ENCODE measurements at places on chromosomes 5 and 9. TPM values are rescaled to one million over a fixed set of nuclear protein-coding genes. Genes with fewer than 3 reads are reported as not detected.

DNA sequence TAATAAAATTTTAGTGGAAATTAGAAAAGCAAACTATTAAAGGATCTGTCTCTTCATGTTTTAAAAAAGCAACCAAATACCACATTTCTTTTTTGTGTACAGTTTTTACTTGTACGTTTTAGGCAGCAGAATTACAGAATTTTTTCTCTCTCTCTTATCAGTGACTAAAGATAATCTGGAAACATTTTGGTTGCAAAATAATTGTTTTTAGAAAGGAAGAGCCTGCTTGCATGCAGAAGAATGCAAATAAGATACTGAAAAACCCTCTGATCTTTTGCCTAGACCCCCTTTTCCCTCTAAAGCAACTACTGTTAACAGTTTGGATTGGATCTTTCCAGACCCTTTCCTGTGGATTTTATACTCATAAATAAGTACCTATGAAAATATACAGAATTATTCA, 75.9 kb upstream of the SGCD start:
- no peak for DNase-seq

DNA sequence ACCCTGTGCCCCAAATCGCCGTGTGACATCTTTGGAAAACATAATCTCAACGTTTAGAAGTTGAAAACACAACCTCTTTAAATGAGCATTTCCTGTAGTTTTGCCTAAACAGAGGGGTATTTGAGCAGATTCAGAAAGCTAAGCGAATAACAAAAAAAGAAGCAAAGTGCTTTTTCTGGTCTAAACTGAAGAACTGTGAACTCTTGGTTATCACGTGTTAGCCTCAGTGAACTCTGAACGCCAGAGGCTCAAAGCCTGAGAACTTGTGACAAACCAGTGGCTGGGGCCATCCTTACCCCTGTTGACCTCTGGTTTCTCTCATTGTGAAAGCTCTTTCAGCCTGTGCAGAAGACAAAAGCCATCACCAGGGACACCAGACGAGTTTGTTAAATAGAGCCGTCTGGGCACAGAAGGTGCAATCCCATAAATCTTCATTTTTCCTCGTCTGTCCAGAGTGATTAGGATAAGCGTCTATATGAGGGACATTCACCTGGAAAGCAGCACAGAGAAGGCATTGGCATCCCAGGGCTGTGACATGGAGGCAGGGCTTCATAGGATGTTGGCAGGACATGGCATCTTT, 61.4 kb upstream of the ICE1 start:
- no peak for DNase-seq

DNA sequence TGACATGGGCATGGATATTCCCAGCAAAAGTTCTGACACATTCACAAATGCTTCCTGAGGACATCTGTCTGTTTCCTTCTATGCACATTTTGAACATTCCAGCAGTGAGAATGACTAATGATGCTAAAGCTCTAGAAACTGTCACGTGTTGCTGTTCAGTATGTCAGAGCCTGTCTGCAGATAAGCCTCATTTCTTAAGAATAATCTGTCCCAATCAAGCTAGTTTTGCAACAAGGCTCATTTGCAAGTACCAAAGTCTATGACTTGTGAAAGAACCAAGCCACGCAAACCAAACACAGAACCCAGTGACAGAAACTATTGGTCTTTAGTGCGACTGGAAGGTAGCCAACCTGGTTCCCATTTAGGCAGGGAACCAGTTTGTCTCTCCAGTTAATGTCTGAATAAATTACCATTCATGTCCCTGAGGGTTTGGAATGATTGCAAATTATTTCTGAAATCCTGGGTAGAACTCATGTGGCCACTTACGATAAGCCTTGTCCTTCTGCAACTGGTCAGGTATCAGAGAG, 178.5 kb downstream of the C9orf152 start:
- DNase-seq: peak; percentile 96

THBS4 gene
- not detected for total RNA-seq

PDE8B gene
- not detected for total RNA-seq

Data from pulmonary artery endothelial cell (primary cell).